CD4-positive, alpha-beta T cell treated with Interleukin-6 at 100 ng/mL for 8 hours (primary cell): ENCODE measurements at places on chromosomes 2 and 18.

GRCh38 chr2:42284019-42284418 lies 77.0 kb downstream of the COX7A2L start:
- DNase-seq, result no peak

- no peak for DNase-seq
Observed at GRCh38 chr2:18123577-18123976, 245.1 kb downstream of the KCNS3 start.

DNA sequence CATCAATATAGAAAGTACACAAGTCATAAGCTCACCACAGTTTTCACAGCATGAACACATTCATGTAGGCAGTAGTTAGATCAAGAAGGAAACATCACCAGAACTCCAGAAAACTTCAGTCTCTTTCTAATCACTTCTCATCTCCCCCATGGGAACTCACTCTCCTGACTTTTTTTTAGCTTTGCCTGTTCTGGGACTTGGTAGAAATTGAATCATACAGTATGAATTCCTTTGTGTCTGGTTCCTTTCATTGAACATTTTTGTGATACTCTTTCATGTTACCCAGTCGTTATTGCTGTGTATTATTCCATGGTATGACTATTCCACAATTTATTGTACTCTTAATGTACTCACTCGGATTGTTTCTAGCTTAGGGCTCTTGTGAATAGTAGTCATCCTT lies 160.2 kb downstream of the TAF4B start:
- no peak for DNase-seq

GRCh38 chr2:112813280-112813966 lies 23.2 kb downstream of the IL1B start:
- no peak for DNase-seq

DNA sequence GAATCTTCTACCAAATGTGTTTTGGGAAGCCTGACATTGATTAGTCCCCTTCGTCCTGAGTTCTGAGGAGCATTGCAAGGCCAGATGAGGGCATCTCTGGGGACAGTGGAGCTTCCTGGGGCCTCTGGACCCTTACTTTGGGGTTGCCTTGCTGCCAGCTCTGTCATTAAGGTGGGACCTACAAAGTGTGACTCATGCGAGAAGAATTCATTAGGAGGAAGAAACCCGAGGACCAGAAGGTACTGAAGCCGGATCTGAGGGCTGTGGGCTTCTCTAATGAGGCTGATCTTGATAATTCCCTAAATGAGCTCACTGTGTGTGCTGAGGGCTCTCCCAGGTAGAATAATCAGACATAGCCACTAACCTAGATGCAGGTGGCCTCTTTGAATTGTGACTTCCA lies 695 bp upstream of the SCYGR2 start:
- no peak for DNase-seq
